NCI-H2081 (cell line): ENCODE measurements at places on chromosomes 6 and 20.

DNA sequence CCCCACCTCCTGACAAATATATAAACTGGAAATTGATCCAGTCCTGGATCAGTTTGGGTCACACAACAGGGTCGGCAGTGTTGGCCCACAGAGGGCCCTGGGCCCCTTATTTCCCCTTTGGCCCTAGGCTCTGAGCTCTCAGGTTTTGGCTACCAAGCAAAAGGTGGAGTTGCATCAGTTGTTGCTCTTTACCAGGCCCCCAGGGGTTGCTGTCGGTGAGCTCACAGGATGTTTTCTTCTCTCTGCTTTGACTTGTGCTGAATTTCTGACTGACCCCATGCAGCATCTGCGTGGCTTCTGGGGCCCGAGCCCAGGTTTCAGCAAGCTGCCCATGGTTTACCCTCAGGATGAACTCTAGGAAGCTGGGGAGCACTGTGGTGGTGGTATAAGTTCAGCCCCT, 44.6 kb downstream of the PPARD start:
- no peak for DNase-seq

DNA sequence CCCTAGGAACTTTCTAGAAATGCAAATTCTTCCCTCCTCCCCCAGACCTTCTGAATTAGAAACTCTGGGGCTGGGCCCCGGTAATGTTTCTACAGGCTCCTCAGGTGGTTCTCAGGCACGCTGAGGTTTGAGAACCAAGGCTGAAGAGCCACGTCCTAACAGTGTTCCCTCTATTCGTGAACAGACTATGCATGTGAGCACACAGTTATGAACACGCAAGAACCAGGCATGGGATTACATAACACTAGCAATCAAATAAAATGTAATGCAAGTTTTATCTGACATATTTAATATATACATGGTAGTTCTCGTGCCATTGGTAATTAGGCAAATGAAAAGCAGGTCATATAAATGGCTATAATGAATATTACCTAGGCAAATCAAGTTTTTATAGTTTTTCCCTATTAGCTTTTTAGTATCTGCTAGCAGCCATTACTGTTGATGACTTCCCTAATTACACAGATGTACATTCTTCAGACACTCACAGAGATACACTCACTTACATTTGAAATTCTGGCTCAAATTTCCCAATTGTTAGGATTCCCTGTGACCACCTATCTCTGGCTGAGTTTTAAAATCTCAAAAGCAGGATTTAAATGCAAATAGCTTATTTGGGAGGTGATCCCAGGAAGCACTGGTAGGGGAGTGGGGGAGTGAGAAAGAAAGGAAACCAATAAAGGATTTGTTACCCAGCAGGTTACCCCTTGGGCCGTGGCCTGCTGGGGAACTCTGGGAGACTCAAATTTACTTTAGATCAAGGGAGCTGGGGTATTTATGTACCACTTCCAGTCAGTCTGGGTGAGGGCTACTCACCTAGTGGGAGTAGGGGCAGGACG, 104.1 kb downstream of the TCP11 start:
- DNase-seq: no peak

GRCh38 chr6:169222126-169222525, 31.5 kb downstream of the THBS2 start:
- DNase-seq: no peak

GRCh38 chr6:167452338-167453081, 127.6 kb downstream of the TTLL2 start:
- DNase-seq: no peak

GRCh38 chr6:166464068-166465002, 81.6 kb upstream of the MPC1 start:
- DNase-seq: no peak

GRCh38 chr6:100998111-100998510, 117.0 kb upstream of the ASCC3 start:
- DNase-seq: no peak

DNA sequence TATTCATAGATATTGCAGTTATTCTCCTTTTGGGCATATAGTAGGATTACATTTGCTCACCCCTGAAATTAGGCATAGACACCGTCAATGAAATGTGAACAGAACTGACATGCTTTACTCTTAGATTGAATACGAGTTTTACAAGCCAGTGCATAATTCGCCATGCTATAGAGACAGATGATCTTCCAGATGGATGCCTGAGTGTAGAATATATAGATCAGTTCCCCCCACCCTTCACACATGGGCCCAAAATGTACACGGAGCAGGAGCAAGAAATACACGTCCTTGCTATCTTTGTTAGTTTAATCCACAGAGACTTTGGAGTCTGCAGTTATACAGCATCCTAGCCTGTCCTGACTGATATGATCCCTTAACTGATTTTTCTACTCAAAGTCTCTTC, 47.4 kb downstream of the LAMA2 start:
- DNase-seq: no peak

DNA sequence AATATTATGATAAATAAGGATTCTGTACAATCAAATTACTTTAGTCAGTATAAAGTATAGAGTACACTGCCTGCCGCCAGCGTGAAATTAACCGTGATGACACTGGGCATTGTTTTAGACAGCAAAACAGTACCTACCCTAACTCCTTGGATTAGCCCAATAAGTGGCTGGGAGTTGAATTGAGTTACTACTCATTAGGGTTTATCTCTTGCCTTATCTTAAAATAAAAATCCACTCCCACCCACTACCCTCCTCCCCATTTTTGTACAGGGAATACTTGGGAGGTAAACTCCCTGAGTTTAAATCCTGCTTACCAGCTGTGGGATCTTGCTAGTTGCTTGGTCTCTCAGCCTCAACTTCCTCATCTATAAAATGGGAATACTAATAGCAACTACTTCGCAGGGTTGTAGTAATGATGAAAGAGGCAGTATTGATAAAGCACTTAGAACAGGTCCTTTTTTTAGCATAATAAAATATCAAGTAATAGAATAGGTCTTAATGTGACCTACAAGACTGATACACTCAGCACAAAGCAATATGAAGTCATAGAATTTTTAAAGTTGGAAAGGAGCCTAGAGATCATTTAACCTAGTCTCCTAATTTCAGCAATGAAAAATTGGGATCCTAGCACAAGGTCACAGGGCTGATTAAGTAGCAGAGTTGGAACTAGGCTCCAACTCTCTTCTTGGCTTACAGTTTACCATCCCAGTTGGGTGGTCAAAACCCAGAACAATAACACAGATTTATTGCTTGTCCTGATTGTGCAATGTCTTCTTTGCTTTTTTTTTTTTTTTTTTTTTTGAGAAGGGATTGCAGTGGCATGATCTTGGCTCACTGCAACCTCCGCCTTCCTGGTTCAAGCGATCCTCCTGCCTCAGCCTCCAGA, 23.8 kb downstream of the PHACTR2 start:
- no peak for DNase-seq

GRCh38 chr6:35436071-35436857, 15.9 kb upstream of the FANCE start:
- DNase-seq: no peak

- no peak for DNase-seq
Measured at GRCh38 chr20:64038224-64038564, 2.2 kb downstream of the C20orf204 start.

DNA sequence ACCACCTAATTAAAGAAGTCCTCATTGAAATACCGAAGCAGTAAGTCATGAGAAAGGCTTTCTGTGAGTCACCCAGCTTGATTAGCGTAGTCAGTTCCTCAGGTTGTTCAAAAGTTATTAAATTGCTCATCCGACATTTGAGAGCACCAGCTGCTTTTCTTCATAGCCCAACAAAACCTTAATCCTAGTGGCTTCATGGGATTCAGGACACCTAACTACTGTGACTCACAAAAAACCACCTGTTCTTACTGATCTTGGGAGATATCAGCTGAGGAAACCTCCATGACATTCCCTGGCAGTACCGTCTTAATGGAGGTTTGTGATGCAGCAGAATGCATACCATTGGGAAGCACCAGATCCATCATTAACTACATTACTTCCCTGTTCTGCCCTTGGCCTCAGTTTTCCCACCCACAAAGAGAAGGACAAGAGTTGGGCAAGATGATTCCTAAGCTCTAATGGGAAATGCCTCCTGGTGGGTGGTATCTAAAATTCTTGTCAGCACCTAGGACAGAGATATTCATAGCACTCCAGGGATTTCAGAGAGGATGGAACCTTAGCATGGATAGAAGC, 103.8 kb downstream of the KHDC1L start:
- no peak for DNase-seq

GRCh38 chr20:49742948-49743347, 29.3 kb upstream of the B4GALT5 start:
- no peak for DNase-seq

DNA sequence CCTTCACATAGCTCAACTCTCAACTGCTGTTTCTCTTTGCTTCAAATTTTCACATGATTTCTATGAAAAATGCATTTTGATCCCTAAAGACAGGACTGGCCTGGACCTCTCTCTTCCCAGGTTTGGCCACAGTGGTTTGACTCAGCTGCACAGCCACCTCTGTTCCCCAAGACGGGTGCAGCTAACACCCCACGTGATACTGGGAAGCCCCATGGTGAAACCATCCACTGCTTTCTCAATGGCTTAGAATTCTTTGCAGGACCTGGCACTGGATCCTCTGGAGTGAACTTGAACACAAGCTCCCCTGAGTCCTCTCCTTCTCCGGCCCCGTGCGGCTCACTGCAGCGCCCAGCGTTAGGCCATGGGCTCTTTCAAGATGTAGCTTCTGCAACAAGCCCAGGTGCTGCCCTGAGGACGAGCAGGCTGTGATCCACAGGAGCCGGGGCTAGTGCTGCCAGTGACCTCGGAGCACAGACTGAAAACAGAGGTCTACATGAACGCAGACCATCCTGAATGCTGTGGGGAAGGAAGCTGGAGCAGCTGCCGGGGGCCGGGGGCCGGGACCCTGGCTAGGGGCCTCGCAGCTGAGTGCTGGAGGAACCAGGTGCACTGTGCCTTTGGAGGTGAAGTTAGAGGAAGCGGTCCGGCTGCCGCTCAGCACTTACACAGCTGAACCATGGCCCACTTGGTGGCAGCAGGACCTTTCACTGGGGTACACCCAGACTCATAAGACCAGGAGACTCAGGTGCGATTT, 58.8 kb upstream of the MPC1 start:
- DNase-seq: no peak

GRCh38 chr20:2353231-2353630, 27.5 kb upstream of the TGM6 start:
- no peak for DNase-seq

- no peak for DNase-seq
Measured at GRCh38 chr20:46575937-46576461, 25.5 kb upstream of the OCSTAMP start.

- DNase-seq: no peak
Measured at GRCh38 chr6:10230531-10230930, 184.3 kb downstream of the TFAP2A start.

DNA sequence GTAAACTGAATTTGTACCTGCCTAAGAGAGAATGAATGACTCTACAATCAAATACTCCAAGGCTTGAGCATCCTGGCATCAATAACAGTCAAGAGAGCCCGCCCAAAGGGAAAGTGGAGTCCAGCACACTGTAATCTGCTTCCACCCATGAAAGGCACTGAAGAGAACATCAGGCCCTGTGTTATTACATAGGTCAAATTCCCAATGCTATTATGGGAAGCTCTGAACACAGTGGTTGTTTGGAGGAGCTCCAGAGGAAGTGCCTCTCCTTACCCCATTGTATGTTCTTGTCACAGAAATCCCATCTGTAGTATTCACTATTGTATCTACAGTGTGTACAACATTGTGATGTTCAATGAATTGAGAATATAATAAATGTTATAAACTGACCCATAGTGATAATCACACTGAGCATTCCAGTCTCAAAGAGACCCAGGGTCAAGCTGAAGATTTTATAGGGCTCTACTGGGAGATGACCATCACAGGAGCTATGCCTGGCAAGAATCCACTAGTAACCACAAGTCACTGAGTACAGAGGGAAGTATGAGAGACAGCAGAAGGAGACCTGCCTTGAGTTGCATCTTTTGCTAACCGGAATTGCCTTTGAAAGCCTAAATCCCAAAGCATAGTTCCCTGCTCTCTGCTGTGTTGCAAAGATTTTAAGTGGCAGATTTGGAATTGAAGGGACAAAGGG, 446.7 kb downstream of the GJA1 start:
- no peak for DNase-seq

DNA sequence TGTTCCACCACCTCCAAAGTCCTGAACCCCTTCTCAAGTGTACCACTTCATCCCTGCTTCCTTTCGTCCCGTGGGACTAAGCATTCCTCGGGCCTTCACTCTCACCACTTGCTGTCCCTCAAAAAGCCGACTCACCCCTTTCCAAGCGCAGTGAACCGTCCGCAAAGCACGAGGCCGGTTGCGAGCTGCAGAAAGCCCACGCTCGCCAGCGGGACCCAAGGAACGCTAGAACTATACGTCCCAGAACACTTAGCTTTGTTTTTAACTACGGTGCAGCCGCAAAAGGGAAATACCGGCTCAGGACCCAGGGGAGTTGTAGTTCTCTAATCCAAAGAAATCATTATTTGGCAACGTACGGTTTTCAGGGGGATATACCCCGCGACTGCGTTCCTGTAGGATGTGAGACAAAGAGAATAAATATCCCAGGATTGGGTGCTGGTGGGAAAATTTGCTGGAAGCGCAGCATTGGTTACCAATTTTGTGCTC, 416 bp upstream of the POLR1H start:
- DNase-seq: no peak

DNA sequence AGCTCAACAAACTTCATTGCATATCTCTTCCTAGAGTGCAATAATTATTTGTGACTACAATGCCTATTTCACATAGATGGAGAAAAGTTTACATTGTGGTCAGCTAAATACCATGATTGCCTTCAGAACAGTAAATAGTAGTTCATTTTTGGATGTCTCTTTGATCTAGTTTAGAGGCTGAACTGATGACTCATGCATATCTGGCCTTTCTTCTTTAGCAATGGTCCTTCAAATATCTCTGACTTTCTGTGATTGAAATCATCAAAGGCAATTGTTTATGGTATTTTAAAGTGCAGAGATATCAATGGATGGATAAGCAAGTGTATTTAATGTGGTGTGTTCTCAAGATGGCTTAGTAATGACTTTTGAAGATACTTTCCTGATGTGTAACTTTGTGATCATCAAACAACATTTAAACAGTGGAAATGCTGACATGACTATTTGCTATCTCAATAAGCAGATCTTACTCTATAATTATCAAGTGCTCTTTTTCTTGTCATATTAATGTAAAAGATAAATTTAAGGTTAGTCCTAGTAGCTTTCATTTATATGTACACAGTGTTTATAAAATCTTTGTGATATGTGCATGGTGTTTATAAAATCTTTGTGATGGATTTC, 523.7 kb upstream of the SLC35B3 start:
- no peak for DNase-seq

DNA sequence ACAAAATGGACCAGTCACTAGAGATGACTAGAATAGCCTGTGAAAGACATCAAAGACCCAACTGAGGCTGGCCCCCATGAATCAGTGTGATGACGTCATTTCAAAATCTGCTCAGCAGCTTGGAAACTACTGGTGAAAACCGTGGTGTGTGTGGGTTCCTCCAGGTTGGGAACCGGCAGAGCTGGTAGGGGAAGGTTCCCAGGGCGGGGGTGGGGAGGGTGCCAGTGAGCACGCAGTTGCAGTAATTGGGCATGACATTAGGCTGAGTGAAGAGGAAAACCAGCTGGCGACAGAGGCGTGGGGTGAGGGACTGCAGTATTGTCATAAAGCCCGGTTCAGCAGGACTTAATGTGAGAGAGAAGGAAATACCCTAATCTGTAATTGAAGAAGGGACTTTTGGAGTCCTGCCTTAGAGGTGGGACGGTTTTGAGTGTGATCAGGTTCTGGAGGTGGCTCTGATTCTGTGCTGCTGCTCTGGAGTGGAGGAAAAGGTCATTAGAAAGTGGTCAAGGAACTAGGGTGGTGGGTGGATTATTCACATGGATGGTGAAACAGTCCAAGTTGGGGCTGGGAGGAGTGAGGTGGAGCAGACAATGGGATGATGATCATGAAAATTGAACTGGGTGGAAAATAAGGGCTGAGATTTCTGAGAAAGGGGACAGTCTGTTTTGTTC, 52.0 kb upstream of the MTHFD1L start:
- no peak for DNase-seq
